Spinal cord (tissue), 10 donors: ENCODE measurements at places on chromosomes 1 and 21. TPM values are rescaled to one million over a fixed set of nuclear protein-coding genes. Genes with fewer than 3 reads are reported as not detected.

The AMY2A gene
- total RNA-seq, result not detected

The OR2L3 gene
- 0.79 TPM for total RNA-seq

- no peak for DNase-seq
Measured at GRCh38 chr1:203796236-203796605, 798 bp downstream of the ZBED6 start.

- no peak for DNase-seq
Measured at GRCh38 chr1:107879346-107879745, 85.6 kb downstream of the VAV3 start.

DNA sequence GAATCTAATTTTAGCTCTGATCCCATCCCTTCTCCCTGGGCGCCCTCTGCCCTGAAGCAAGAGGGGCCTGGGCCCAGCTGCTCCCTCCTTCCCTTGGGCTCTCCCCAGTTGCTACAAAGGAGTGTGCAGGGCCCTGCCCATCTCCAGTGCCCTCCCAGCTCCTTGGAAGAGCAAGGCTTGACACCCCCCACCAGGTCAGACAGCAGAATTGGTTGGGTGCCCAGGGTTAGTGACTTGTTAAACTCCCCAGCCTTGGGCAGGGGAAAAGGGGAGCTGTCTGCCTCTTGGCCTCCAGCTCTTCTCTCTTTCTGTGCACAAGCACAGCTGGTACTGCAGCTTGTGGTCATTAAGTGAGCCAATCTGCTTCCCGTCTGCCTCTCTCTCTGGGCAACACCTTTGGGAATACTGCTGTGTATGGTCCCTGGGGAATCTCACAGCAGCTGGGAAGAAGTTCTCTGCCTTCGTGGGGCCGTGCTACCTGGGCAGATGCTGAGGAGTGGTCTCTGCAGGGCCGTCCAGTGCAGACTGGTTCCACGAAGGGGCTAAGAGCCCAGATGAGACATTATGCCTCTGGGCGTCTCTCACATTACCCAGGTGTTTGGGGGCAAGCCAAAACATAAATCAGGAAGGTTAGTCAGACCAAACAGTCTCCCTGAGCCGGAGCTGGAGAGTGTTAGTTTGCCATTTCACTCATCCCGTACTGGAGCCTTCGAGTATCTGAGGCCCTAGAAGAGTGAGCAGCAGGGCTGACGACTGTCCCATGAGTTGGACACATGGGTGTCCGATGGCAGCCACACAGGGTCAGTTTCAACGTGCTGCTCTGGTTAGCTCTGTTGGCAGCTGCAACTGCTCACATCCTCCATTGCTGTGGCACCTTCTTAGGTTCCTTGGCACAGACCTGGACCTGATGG lies 37.3 kb downstream of the TMEM53 start:
- DNase-seq, result no peak

DNA sequence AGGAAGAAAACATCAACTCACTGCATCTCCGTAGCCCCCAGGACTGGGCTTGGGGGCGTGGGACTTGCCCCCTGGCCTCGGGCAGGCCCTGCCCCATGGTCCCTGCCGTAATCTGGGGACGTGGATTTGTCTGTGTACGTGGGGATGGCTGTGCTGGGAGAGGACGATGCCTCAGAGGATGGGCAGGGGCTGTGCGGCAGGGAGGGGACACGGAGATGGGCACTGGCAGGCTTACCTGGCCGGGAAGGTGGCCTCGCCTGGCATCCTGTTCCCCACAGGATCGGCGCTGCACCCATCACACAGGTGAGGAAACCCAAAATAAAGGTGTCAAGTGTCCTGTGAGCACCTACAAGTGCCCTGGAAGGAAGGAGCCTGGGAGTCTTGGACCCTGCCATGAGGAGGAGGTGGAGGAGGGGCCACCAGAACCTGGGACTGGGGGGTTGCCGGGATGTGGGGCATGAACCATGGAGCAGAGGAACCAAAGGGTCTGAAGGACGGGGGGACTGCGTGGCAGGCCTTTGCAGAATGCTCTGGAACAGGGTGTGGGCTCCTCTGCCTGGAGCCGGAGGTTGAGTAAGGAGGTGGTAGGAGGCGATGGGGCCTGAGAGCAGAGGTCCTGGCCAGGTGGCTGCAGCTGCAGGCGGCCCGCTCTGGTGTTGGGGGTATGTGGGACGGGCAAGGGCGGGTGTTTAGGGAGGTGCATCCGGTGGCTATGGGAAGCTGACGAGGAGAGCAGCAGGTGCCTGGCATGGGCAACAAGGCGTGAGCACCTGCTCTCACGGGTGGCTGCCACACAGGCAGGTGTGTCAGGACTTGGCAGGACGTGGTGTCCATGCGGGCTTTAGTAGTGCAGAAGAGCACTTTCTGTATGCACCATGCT lies 27.8 kb upstream of the LRRC3 start:
- no peak for DNase-seq

GRCh38 chr21:46429754-46430681 lies 28.7 kb upstream of the DIP2A start:
- no peak for DNase-seq

GRCh38 chr1:222314839-222315238 lies 233.1 kb downstream of the HHIPL2 start:
- DNase-seq, result no peak

- DNase-seq, result no peak
Measured at GRCh38 chr1:151237678-151238466, 16.7 kb upstream of the PSMD4 start.

DNA sequence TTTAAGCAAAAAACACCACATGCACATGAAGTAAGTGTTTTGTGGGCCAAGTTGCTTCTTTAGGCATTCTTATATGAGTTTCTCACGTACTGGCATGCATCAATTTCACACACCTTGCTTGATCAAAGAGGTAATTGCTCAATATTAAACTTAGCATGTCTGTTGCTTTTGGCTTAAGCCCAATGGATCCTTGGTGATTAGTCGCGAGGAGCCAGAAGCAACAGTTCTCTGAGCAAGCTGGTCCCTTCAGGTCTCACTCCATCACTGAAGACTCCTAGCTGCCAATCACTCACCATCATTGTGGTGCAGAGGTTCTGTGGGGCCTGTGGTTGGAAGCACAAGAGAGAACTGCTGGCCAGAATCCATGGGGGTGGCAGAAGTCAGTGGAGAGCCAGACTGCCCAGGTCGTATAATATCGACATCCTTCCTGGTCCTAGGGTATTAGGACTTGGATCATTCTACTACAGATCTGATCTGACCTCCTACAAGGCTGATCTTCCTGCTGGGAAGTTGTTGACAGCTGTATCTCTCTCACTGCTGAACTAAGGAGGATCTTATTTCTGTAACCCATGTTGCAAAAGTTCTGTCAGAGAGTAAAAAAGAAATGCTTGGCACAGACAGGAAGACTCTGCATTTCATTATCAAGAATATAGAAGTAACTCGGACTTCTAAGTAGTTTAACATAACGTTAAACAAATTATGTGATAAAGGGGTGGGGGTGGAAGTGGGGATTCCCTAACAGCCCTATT lies 140.5 kb downstream of the NTPCR start:
- DNase-seq, result no peak

DNA sequence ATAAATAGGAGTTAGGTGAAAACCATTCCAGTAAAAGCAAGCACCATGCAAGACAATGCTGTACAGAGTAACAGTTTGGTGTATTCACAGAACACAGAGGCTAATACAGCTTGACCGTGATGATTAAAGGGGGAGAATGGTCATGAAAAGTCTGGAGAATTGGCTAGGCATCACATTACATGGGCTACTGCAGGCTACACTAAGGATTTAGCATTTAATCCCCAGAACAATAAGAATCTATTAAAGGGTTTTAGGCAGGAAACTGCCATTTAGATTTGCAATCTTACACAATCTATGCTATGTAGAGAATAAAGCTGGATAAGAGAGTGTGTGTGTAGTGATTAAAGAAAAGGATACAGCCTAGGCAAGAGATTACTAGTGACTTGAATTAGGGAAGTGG lies 30.6 kb downstream of the HFM1 start:
- no peak for DNase-seq

GRCh38 chr1:12184008-12184681 lies 17.4 kb downstream of the TNFRSF1B start:
- DNase-seq, result no peak

GRCh38 chr1:184971522-184972265 lies 2.6 kb downstream of the NIBAN1 start:
- no peak for DNase-seq
